Neural progenitor cell (in vitro differentiated cells): ENCODE measurements at places on chromosomes 12 and 14.

DNA sequence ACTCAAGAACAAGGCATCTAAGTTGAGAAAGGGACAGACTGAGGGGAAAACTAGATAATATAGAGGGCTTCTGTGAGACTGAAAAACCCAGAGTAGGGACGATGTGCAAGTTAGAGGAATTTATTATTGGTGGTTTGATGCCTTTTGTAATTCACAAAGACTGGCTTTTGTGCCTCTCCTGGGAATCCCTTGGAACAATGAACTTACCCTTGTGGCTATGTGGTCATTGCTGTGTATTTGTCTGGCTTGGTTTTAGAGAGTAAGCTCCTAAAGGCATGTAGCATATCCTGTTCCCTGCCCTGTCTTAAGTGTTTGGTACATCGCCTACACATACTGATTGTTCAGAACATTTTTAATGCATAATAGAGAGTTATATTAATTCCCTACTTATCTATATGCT lies 26.6 kb downstream of the DCN start:
- no peak for DNase-seq

GRCh38 chr12:98606359-98606988 lies 13.0 kb downstream of the SLC25A3 start:
- DNase-seq, result no peak

- DNase-seq, result no peak
These were observed 139.7 kb upstream of the RASSF8 start for GRCh38 chr12:25818596-25819390.

- DNase-seq, result no peak
These were observed 21.6 kb downstream of the GPR132 start for GRCh38 chr14:105043641-105044040.

DNA sequence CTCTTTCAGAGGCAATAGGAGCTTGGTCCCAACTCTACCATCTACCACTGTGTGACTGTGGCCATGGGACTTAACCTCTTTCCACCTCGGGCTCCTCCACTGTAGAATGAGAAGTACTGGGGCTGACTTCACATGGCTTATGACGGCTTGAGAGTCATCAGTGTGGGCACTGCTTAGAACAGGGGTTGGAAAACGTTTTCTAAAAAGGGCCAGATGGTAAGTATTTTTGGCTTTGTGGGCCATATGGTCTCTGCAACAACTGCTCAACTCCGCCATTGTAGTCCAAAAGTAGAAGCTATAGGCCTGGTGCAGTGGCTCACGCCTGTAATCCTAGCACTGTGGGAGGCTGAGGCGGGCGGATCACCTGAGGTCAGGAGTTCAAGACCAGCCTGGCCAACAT lies 69.2 kb upstream of the LTA4H start:
- no peak for DNase-seq

- DNase-seq, result no peak
These were observed 6.6 kb upstream of the LRP10 start for GRCh38 chr14:22864979-22865378.

DNA sequence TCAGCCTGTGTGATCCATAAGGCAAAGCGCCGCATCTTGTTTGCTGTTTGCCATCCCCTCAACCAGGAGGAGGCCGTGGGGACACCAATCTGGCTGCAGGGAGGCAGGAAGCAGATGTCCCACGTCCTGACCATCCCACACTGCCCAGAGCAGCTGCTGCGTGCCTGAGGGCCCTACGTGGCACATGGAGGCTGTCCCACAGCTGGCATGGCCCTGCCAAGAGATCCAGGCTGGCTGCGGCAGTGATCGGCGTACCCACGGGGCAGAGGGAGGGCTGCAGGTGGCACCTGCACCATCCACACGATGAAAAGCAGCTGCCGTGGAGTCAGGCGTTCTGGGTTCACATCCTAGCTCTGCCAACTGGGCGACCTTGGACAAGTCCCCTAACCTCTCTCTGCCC lies 42.0 kb downstream of the NCOR2 start:
- DNase-seq, result no peak

DNA sequence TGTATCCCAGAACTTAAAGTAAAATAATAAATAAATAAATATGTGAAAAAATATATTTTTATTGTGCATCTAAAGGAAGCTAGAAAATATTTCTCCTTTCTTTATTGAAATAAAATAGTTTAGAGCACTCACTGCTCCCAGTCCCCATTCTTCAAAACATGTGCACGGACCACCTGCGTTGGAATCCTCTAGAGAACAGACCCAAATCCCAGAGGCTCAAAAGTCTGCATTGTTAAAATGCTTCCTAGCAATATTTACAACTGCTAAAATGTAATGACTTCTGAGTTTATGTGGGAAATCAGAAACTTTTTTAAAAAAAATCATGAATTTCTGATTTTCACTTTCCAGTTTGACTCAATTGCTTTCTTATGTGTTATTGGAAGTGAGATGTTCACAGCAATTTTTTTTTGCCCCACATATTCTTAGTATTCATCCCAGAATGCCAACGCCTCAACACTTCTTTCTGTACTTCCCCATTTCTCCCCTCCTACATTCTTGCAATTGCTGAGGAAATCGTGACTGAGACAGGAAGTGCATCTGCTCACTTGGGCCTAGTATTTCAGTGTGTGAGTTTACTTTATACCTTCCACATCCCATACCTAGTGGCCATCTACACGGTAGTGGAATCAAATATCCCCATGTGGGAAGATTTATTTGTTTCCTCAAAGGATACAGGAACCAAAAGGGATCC lies 116.0 kb upstream of the FLRT2 start:
- no peak for DNase-seq

- DNase-seq, result no peak
These were observed 41.3 kb upstream of the CEP83 start for GRCh38 chr12:94500831-94501567.

DNA sequence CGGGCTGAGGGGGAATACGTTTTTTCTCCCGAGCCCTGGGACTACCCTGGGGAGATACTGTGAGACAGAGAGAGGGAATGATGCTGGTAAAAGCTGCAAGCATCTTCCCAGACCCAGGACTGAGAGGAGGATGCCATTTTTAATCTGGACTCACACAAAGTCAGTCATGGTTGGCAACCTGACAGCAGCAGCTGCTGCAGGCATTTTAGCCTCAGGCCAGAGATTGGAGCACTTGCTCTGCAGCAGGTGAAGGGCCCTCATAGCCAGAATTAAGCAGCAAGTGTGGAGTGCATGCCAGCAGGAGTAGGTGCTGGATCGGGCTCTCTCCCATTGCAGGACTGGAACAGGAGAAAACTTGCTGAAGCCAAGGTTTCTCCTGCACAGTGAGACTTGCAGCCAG lies 361.1 kb upstream of the CLEC14A start:
- no peak for DNase-seq

DNA sequence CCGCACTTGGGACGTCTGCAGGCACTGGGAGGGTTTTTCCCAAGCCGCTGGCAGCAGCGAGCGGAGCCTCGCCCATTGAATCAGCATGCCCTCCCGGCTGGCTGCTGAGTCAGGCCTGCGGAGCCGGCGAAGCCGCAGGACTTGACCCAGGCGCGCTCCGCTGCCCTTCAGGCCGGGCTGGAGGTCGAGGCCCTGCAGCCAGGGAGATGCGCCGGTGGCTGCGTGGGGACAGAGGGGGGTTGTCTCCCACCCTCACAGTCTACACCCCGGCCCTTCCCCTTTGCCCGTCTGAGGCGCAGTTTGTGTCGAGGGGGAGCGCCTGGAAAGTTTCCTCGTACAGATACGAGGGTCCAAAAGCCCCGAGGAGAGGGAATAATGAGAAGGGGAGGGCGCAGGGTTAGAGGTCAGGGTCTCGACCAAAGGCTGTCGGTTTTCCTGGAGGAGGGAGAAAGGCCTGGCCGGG lies 759 bp upstream of the KLC1 start:
- DNase-seq, result peak; percentile 78

DNA sequence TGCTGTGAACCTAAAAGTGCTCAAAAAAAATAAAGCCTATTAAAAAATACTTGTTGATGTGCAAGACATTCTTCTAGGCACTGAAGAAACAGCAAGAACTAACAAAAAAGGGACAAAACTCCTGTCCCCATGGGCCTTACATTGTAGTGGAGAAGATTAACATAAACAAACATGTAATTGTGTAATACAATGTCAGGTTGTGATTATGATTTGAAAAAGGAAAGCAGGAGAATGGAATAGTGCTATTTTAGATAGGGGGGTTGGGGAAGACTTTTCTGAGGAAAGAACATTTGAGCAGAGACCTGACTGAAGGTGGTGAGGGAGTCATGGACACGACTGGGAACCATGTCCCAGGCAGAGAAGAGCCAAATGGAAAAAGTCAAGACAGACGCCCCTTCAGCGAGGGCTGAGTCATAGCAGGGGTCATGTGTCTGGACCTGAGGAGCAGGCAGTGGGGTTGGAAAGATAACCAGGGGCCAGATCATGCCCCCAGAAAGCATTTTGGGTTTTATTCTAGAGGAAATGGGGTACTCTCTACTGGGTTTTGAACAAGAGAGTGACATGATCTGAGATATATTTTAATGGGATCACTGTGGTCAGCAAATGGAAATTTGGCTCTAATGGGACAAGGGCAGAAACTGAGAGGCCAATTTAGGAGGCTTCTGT lies 19.4 kb upstream of the IFNG start:
- no peak for DNase-seq

DNA sequence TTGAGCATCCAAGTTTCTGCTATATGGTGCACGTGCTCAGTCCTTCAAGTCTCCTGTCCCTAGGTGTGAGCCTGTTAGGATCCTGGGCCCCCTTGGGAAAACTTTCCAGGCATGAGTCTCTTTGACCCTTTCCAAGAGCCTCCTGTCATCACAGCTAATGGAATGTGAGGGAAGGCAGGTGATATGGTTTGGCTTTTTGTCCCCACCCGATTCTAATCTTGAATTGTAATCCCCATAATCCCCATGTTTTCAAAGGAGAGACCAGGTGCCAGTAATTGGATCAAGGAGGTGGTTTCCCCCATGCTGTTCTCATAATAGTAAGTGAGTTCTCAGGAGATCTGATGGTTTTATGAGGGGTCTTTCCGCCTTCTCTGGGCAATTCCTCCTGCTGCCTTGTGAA lies 265.5 kb downstream of the ATP23 start:
- DNase-seq, result peak; percentile 32

DNA sequence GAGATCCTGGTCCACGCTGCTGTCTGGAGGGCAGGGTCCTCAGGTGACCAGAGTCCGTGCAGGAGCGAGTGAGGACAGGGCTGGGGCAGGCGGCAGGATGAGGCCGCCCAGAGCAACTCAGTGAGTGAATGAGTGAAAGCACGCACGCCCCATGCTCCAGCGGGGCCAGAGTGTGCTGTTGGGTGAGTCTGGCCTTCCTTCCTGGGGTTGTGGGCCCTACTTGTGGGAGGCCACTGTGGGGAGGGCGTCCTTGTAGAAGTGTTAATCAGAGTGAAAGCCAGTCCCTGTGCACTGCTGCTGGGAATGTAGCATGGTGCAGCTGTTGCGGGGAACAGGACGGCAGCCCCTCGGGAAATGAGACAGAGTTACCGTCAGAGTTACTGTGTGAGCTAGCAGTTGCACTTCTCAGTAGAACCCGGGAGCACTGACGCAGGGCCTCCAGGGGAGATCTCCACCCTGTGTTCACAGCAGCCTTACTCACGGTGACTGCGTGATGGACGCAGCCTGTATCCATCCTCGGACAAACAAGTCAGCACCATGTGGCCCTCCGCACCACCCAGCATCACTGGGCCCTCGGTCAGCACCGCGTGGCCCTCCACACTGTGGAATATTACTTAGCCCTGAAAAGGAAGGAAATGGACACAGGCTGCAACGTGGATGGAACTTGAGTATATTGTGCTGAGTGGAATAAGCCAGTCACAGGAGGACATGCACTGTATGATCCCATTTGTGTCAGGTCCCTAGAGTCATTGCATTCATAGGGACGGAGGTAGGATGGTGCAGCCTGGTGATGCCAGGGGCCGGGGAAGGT lies 22.1 kb downstream of the PACS2 start:
- no peak for DNase-seq

DNA sequence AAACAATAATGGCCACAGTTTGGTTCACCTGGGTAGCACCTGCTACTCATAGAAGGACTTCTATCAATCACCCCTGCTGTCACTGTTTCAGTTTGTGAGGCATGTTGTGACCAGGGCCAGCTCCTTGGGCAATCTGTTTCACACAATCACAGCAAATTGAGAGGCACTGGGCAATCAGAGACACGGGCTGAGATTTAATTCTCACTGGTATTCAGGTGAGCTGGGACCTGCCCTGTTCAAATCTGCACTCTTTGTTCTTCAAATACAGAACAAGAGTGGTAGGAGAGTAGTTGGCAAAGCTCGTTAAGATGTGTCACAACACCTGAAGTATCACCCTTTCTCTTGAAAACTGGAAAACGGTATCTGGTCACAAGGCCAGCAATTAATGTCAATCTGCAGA lies 57.8 kb upstream of the NAP1L1 start:
- no peak for DNase-seq

GRCh38 chr14:68103853-68104252 lies 284.3 kb downstream of the RAD51B start:
- no peak for DNase-seq

GRCh38 chr12:27970401-27971120 lies 2.0 kb downstream of the PTHLH start:
- DNase-seq, result peak; percentile 74

- no peak for DNase-seq
These were observed 18.6 kb downstream of the LGMN start for GRCh38 chr14:92729634-92730358.

DNA sequence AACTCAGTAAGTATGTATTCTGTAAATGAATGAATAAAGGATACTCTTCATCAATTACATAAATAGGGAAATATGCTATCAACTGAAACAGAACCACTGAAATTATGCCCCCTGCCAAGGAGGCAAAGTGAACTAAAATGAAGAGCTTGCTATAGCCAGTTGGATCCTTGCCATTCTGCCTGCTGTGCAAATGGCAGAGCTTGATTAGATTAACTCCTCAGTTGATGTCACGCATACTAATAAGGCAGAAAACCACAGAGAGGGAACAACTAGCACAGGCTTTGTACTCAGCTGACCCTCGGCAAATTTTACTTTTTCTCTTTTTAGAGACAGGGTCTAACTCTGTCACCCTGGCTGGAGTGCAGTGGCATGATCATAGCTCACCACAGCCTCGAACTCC lies 36.7 kb upstream of the FERMT2 start:
- DNase-seq, result no peak

- no peak for DNase-seq
These were observed 690.9 kb upstream of the LMO3 start for GRCh38 chr12:17296882-17297281.

DNA sequence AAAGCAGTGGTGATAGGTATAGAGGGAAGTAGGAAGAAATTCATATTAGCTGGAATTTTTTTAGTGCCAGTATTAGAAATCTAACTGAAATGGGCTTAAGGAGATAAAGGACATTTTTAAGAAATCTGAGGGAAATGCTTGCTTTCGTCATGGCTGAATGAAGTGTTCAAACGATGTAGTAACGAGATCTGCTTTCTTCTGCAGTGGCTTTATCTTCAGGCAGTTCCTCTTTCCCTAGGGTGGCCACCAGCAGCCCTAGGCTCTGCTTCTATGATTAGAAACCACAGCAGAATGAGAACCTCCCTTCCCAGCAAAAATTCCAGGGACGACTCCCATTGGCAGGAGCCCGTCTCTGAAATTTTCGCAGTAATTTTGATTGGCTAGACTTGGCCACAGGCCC lies 163.9 kb upstream of the FRMD6 start:
- DNase-seq, result no peak

- no peak for DNase-seq
These were observed 80.9 kb upstream of the TSPAN11 start for GRCh38 chr12:30845676-30846075.

GRCh38 chr14:65600742-65601141 lies 188.2 kb downstream of the FUT8 start:
- DNase-seq, result no peak

GRCh38 chr12:31859232-31859977 lies 99.8 kb upstream of the RESF1 start:
- DNase-seq, result no peak
